Effector memory CD4-positive, alpha-beta T cell (primary cell): ENCODE measurements at places on chromosomes 5 and 9.

- H3K4me1 ChIP-seq: no peaks in the 10 kb centered on the region
- H3K27me3 ChIP-seq: no peaks in the 10 kb centered on the region
- no peaks in the 10 kb centered on the region for H3K36me3 ChIP-seq
- DNase-seq: no peak
- H3K27ac ChIP-seq: no peak overlapping the region
Measured at GRCh38 chr9:20095430-20096092, 306.7 kb upstream of the SLC24A2 start.

DNA sequence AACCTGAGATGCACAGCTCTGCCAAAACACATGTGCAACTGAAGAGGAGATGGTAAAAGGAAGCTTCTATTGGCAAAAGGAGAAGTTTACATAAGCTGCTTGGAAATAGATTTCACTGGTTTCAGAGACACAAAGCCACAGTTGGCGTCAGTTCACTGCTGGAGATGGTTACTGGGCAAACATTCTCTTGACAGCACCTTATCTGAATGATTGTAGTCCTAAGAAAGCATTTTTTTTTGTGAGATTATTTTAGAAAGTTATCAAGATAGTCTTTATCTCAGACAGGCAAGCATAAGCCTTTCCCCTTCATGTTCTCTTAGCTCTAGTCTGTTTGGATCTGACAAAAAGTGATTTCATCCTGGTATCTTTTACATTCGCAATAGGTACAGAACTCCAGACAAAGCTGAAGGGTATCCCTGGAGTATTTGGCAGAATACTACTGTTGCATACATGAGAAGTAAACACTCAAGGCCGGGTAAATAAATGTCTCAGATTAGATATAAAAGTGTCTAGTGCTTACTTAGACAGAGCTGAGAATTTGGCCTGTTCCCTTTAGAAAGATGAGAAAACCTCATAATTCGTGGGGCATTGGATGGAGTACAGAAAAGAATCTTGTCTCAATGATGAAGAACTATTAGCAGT lies 1668.0 kb upstream of the NUDT12 start:
- DNase-seq: no peak
- H3K36me3 ChIP-seq: no peaks in the 10 kb centered on the region
- H3K27ac ChIP-seq: no peak overlapping the region
- no peaks in the 10 kb centered on the region for H3K27me3 ChIP-seq

- peak overlapping the region; percentile 6 for H3K4me3 ChIP-seq
- no peaks in the 10 kb centered on the region for H3K36me3 ChIP-seq
- H3K27ac ChIP-seq: no peak overlapping the region
- peak; percentile 49 for DNase-seq
- peaks cover 23% of the 10 kb centered on the region for H3K4me1 ChIP-seq
Measured at GRCh38 chr5:73387601-73388305, 60.8 kb downstream of the FOXD1 start.

DNA sequence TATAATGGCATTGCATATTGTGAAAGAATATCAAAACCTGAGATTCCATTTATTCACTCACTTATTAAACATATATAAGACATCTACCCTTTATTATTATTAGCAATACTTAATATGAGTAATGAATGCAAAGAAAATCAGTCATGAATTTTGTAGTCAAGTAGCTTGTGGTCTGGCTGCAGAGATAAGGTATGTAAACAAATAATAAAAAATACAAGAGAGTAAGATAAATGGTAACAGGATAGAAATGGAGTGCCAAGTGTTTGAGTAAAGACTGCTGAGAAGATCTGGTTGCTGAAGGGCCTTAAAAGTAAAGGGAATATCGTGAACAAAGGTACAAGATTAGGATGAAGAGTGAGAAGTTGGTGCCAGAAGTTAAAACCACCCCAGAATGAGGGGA lies 18.4 kb downstream of the TRIM32 start:
- peaks cover 2% of the 10 kb centered on the region for H3K36me3 ChIP-seq
- H3K4me3 ChIP-seq: no peak overlapping the region
- H3K4me1 ChIP-seq: no peaks in the 10 kb centered on the region
- H3K27me3 ChIP-seq: no peaks in the 10 kb centered on the region
- DNase-seq: no peak

- H3K27me3 ChIP-seq: no peaks in the 10 kb centered on the region
- no peak for DNase-seq
- H3K27ac ChIP-seq: no peak overlapping the region
- no peaks in the 10 kb centered on the region for H3K4me1 ChIP-seq
- H3K4me3 ChIP-seq: no peak overlapping the region
Measured at GRCh38 chr5:10194083-10194482, 55.6 kb downstream of the ATPSCKMT start.

- no peak for DNase-seq
- peaks cover 14% of the 10 kb centered on the region for H3K27me3 ChIP-seq
- H3K4me1 ChIP-seq: peaks cover 5% of the 10 kb centered on the region
- H3K4me3 ChIP-seq: no peak overlapping the region
- no peaks in the 10 kb centered on the region for H3K36me3 ChIP-seq
- no peak overlapping the region for H3K27ac ChIP-seq
Measured at GRCh38 chr5:174315471-174315870, 270.0 kb downstream of the NSG2 start.

- H3K27me3 ChIP-seq: no peaks in the 10 kb centered on the region
- no peaks in the 10 kb centered on the region for H3K4me1 ChIP-seq
- no peak for DNase-seq
- no peaks in the 10 kb centered on the region for H3K36me3 ChIP-seq
- H3K4me3 ChIP-seq: no peak overlapping the region
- H3K27ac ChIP-seq: no peak overlapping the region
Measured at GRCh38 chr9:81682177-81682576, 7.2 kb downstream of the TLE1 start.

DNA sequence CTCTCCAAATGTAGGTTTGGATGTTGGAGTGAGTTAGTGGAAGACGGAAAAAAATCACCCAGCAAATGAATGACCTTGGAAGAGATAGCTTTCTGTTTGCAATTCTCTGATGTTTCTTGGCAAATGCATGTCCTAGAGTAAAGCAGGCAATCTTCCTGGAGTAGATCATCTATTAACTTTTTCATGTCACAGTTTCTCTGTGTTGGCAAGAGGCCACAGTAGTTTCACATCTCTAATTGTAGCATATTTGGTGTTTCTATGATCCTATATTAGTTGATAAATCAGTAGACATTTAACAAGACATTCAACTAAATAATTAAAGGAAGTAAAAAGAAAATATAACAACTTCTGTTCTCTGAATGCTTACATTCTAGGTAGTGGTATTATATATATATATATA lies 138.2 kb upstream of the MINAR2 start:
- H3K27ac ChIP-seq: no peak overlapping the region
- H3K4me1 ChIP-seq: no peaks in the 10 kb centered on the region
- DNase-seq: no peak
- no peaks in the 10 kb centered on the region for H3K36me3 ChIP-seq

DNA sequence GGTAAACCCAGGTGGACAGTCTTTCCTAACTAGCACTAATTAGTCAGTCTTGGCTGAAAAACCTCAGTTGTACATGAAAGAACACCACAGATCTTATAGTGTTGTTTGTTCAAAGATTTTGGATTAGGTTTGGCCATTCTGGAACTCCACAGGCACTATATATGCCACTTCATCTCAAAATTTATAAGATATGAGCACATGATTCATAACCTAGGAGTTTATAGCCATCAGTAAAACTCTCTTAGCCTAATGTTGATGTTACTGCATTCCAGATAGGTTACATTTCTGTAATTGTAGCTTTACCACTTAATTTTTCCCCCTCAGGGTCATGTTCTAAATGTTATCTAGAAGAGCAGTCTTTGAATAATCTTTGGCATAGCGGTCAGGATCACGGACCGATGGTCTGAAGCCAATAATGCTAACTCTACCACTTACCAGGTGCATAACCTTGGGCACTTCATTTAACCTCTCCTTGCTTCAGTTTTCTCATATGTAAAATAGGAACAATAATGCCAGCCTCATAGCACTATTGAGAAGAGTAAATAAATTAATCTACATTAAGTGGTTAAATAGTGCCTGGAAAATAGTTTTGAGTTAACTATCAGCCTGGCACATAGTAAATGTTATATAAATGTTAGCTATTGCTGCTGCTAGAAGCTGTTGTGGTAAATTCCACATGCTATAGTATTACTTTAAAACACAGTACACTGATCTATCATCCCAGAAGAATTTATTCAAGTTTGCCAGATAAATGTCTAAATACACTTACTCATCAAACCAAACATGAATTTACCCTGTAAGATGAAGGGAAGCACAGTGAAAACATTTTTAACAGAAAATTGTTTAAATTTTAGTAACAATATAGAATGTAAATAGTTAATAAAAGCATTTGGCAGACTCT lies 743.9 kb downstream of the NR2F1-AS1 start:
- H3K27me3 ChIP-seq: no peaks in the 10 kb centered on the region
- H3K4me3 ChIP-seq: no peak overlapping the region
- no peak for DNase-seq
- no peaks in the 10 kb centered on the region for H3K36me3 ChIP-seq

GRCh38 chr9:82554381-82554780 lies 508.6 kb downstream of the RASEF start:
- H3K27me3 ChIP-seq: no peaks in the 10 kb centered on the region
- DNase-seq: no peak
- no peak overlapping the region for H3K27ac ChIP-seq
- H3K36me3 ChIP-seq: no peaks in the 10 kb centered on the region

GRCh38 chr5:111507276-111507675 lies 5.1 kb downstream of the STARD4 start:
- no peaks in the 10 kb centered on the region for H3K36me3 ChIP-seq
- H3K4me3 ChIP-seq: no peak overlapping the region
- no peaks in the 10 kb centered on the region for H3K27me3 ChIP-seq
- H3K27ac ChIP-seq: no peak overlapping the region

- no peak overlapping the region for H3K27ac ChIP-seq
- no peaks in the 10 kb centered on the region for H3K4me1 ChIP-seq
- H3K27me3 ChIP-seq: no peaks in the 10 kb centered on the region
- no peak overlapping the region for H3K4me3 ChIP-seq
- H3K36me3 ChIP-seq: no peaks in the 10 kb centered on the region
Measured at GRCh38 chr9:23302281-23302680, 523.8 kb downstream of the ELAVL2 start.

- no peaks in the 10 kb centered on the region for H3K36me3 ChIP-seq
- H3K4me1 ChIP-seq: no peaks in the 10 kb centered on the region
- H3K27me3 ChIP-seq: no peaks in the 10 kb centered on the region
Measured at GRCh38 chr5:162052676-162053075, 14.9 kb upstream of the GABRG2 start.

- H3K27me3 ChIP-seq: no peaks in the 10 kb centered on the region
- DNase-seq: no peak
- H3K4me3 ChIP-seq: no peak overlapping the region
- no peaks in the 10 kb centered on the region for H3K4me1 ChIP-seq
- H3K27ac ChIP-seq: no peak overlapping the region
Measured at GRCh38 chr9:35285731-35286130, 123.9 kb downstream of the UNC13B start.

DNA sequence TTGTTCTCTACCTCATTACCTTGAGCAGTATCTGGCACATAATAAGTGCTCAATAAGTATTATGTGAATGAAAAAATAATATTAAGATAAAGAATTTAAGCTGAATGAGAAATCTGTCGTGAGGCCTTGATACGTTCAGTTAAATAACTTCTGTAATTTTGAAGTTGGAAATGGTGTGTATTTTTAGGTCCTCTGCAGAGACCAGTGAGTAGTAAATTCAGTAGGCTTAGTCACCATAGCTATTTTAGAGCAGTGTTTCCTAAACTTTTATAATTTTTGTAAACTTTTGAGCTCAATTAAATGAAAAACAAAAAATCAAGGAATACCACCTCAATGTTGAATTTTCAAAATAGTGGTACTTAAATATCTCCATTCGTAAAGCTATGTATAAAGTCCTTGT lies 25.0 kb downstream of the ERBIN start:
- H3K27ac ChIP-seq: no peak overlapping the region
- H3K4me1 ChIP-seq: peaks cover 8% of the 10 kb centered on the region
- H3K36me3 ChIP-seq: no peaks in the 10 kb centered on the region
- DNase-seq: no peak

- no peaks in the 10 kb centered on the region for H3K36me3 ChIP-seq
- H3K27me3 ChIP-seq: no peaks in the 10 kb centered on the region
- no peak overlapping the region for H3K4me3 ChIP-seq
- no peak for DNase-seq
- H3K4me1 ChIP-seq: no peaks in the 10 kb centered on the region
Measured at GRCh38 chr9:37534901-37535300, 41.3 kb downstream of the FBXO10 start.

- H3K27ac ChIP-seq: no peak overlapping the region
- H3K4me1 ChIP-seq: no peaks in the 10 kb centered on the region
- H3K27me3 ChIP-seq: no peaks in the 10 kb centered on the region
- no peak overlapping the region for H3K4me3 ChIP-seq
- H3K36me3 ChIP-seq: no peaks in the 10 kb centered on the region
Measured at GRCh38 chr5:74413403-74414048, 227.0 kb downstream of the ENC1 start.
